ENCODE measurements at places on chromosomes 4 and X. TPM values are rescaled to one million over a fixed set of nuclear protein-coding genes. Genes with fewer than 3 reads are reported as not detected.

DNA sequence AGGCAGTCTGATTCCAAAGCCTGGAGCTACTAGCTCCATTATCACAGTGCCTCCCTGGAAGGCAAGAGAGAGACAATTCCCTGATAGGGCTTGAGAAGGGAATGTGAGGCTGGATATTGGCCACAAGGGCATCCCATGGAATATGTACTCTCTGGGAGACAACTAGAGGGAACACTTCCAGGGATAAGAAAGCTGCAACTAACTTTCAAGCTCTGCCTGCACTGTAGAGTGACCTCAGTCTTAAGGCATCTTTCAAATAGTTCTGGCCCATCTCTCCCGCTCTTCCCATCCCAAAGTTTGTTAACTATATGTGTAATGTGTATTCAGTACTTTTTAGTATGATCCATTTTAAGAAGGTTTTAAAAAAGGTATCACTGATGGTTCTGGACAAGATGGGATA lies 13.1 kb upstream of the RNF212 start:
- no peak for DNase-seq

HTRA3 gene
- not detected for total RNA-seq

CACNA1F gene
- total RNA-seq = 2.2 TPM

- no peak for DNase-seq
Observed at GRCh38 chr4:143559757-143560147, 46.2 kb downstream of the SMARCA5 start.

ZAR1 gene
- not detected for total RNA-seq
